ENCODE measurements at places on chromosomes 16 and 17. TPM values are rescaled to one million over a fixed set of nuclear protein-coding genes. Genes with fewer than 3 reads are reported as not detected.

ZNF205 gene
- total RNA-seq, result 6.9 TPM

DNA sequence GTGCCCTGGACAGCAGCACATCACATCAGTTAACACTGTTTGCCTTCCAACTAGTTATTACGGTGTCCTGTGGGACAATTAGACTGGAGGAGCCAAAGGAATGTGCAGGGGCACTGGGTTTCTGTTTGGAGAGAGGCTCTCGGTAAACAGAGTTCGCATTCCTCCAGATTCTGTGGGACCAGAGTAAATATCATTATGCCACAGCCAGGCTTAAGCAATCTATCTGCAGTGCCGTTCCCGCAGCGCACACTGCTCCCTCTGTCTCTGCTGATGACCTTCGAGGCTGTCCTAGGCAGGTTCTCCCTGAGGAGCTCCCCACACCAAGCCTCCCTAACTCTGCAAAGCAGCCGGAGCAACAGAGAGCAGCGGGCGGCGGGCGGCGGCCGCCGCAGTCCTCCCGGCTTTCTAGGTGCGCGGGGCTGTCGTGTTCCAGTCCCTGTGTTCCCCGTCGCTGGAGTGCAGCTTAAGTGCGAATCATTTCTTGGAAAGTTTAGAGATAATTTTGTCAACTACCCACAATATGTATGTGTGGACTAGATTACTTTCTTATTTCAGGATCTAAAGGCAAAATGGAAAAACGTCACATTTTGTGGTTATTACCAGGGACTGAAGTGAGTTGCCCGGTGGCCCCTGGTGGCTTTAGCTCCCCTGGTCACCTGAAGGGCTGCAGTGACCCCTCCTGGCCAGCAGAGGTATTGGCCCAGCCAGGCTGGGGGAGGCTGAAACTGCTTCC, 43.3 kb downstream of the PGS1 start:
- DNase-seq, result peak; percentile 88

SLC12A3 gene
- total RNA-seq, result not detected

ANKRD40CL gene
- not detected for total RNA-seq

DNA sequence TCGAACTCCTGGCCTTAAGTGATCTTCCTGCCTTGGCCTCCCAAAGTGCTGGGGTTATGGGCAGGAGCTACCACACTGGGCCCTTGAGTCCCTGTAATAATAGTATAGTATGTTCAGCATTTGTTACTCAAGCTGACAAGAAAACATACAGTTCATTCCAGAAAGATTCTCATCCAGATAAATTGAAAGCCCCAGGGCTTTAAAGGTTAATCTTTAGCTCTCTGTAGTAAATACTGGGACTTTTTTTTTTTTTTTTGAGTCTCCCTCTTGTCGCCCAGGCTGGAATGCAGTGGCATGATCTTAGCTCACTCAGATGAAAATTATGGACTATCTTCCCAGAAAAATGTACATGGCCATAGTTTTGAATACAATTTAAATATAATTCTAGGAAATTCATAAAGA, 11.0 kb downstream of the BRCA1 start:
- DNase-seq, result no peak

RGS9 gene
- total RNA-seq, result 2.4 TPM
